Inflammatory macrophage (primary cell): ENCODE measurements at places on chromosomes 3 and 15.

DNA sequence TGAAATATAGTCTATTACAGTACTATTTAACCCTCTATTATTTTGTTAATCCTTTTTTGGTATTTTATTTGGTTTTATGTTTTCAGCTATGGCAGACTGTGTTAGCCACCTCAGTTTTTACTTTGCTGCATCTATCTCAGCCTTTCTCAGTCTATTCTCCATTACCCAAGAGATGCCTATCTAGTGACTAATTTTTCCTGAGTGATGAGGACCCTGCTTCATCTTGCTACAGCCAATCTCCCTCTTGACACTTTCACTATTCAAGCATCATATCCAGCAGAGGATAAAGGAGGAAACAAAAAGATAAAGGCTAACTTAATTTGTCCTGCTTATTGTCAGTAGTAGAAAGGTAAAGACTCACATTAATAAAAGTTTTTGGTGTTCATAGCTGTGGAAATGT lies 141.8 kb upstream of the NECTIN3 start:
- no peak for DNase-seq

GRCh38 chr3:71316066-71316777 lies 267.3 kb downstream of the FOXP1 start:
- no peak for DNase-seq

DNA sequence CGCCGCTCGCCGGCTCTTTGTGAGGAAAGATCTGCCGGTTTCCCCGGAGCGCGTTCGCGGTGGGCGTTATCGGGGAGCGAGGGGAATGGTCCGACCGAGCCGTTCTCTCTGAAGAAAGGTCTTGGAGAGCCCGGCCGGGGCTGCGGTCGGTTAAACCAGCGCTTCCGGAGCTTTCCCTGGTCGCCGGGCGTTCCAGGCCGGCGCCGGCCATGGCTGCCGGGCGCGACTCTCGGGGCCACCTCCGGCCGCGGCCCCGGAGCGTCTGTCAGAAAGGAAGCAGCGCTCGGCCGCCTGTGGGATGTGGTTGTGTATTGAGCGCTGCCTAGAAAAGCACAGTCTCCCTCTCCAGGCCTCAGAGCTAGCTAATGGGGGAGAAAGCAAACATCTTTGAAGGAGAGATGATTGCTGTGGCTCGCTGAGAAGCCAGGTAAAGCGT lies 731 bp downstream of the FYTTD1 start:
- DNase-seq, result peak; percentile 62

DNA sequence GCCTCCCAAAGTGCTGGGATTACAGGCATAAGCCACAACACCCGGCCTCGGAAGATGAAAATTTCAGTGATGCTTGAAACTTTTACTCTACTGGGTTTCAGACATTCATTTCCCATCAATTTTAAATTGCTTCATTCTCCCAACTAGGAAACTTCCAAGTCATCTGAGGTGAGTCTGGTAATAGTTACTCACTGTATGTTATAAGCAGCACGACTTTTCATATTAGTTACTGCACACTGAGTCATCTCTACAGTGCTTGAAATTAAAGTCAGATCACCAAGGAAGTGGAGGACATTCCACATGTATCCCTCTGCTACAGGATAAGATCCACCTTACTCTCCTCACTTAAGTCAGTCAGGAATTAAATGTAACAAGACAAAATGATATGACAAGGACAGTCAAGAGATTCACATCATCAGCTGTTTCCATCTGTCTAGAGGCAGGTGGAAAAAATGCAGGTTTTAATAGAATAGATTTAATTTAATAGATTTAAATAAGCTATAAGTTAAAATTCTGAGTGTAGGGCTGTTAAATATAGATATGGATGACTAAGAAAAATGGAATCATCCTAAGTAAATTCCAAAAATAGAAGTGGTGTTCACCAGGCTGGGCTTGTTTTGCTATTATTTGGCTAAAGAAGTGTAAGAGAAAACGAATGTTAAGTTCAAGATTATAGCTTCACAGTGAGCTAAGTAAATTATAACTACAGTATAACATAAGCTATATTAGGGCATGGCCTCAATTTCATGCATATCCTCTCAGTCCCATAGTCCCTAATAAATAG lies 104.4 kb downstream of the TMCO5A start:
- DNase-seq, result no peak

DNA sequence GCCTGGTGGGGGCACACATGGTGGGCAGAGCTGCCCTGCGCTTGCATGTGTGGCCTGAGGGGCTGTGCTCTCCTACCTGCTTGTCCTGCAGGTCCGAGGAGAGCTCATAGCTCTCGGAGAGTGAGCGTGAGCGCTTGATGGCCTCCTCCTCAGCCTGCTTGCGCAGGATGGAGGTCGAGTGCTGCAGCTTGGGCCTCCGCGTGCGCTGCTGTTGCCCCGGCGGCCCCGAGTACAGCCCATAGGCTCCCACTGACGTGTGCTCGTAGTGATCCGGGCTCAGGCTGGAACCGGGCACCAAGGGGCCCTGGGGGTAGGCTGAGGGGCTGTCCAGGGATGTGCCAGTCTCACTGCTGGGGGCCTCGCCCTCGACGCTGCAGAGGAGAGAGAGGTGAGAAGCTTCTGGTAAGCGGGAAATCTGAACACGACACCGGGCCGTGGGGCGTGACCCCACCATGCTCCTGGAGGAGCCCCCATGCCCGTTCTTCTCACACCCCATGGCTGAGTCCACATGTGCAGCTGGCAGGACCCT lies 100.2 kb upstream of the RPL32 start:
- no peak for DNase-seq

- DNase-seq, result peak; percentile 91
Measured at GRCh38 chr3:151169262-151169947, 33.6 kb downstream of the GPR171 start.

- DNase-seq, result no peak
Measured at GRCh38 chr15:65680544-65680943, 58.8 kb downstream of the SLC24A1 start.

- DNase-seq, result no peak
Measured at GRCh38 chr3:141575879-141576743, 89.3 kb downstream of the RASA2 start.

DNA sequence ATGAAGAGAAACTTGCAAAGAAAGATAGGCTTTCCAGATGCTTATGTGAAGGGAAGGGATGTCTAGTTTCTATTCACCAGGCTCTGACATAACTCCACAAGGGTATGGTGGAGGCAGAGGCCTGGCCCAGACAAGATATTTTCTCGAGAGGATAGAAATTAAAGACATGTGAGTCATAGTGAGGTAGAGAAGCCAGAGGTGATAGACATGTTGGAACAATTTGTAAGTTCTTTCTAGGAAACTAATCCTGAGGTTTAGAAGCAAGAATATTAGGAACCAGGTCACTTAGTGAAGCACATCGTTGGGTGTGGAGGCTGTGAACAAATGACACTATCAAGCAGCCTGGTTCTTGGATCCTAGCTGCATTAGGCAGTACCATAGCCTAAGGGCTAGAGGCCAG lies 176.9 kb downstream of the BBX start:
- no peak for DNase-seq

DNA sequence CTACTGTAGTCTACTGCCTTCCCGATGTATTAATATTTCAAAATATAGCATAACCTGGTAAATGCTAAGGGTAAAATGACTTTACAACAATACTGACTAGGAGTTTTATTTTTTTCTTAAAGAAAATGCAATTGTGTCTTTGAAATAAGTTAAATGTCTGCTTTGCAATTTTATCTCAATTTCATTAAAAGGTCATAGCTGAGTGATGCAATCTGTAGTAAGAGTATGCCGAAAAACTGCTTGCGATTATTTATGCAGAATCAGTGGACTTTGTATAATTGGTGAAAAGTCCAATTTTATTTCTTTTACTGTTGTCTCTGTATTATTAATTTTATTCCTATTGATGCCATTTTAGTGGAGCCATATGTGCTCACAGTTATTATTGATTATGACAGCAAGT lies 1143.6 kb upstream of the EPHA6 start:
- DNase-seq, result no peak

DNA sequence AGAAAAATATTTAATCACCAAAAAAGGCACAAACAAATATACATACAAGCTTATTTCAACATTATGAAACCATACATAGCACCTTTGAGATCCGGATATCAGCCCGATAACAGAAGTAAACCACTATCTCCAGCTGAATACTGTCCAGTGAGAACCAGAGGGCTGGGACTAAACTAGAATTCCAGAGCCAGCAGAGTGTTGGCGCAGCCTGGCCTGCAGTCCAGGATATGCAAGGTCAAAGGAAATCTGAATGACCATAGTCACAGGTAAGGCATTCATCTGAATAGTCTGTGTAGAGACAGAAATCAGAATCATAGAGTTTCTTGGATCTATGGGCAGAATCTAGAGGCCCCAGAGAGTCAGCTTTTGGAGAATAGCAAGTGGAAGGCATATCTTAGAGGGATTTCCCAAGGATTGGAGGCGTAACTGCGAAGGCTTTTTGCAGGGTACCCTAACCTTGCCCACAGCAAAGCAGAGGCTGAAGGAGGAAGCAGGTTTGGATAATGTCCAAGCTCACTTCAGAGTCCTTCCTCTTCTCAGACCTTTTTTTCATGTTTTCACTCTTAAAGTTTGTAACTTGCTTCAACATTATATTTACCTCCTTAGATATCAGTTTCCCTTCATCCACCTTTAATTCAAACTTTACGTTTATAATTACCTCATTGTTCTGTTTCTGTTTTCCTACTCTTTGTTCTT lies 32.5 kb upstream of the TP63 start:
- DNase-seq, result no peak

GRCh38 chr3:100231668-100232067 lies 29.1 kb upstream of the TBC1D23 start:
- DNase-seq, result no peak

GRCh38 chr15:73582851-73583379 lies 50.3 kb downstream of the NPTN start:
- peak; percentile 72 for DNase-seq

DNA sequence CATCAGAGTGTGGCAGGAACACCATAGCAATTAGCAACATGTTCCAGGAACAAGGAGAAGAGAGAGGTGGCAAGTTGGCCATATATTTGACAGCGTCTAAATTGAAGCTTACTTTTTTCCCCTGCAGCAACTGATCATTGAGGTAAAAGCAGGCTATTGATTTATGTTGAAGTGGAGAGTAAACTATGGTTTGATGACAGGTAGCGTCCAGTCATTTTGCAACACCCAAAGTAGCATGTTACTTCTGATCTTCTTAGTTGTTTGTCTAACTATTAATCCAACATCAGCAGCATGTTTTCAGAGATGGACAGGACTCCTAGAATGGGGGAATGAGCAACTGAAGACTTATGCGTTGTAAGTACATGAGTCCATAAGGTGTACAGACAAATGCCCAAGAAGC lies 225.8 kb downstream of the ZPLD1 start:
- no peak for DNase-seq

DNA sequence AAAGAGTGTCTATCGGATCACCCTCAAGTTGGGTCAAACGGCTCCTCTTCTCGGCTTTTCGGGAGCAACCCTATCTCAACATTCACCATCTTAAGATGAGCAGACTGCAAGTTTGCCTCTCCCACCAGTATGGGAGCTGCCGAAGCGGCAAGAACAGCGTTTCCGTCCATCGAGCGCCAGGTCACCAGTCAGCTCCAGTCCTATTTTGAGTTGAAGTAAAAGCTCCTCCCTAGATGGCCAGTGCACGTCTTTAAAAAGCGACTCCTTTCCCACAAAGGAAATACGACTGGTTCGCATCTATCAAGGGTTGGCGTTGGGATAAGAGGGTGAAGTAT lies 369 bp upstream of the U2SURP start:
- DNase-seq, result no peak

GRCh38 chr3:13420045-13420830 lies at the start of gene NUP210:
NUP210 (minus strand) TSS chr3:13420322; CDS start chr3:13420226, 96 bp downstream.
- DNase-seq, result peak; percentile 52

DNA sequence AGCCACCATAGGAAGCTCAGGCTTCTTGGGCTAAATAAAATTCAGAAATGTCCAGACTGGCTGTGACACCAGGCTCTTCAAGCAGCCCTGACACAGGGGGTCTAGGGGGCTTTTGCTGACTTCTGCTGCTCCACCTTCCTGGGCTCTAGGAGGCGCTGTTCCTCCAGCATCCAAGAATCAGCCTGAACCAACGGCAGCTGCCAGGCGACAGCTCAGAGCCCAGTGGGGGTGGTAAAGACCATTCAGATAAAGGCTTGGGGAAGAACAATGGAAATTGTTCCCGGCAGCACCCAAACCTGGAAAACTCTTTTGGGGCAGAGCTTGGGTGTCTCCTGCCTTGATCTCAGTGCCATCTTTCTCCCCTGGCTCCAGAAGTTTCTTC lies 21.6 kb upstream of the PSTPIP1 start:
- peak; percentile 54 for DNase-seq

DNA sequence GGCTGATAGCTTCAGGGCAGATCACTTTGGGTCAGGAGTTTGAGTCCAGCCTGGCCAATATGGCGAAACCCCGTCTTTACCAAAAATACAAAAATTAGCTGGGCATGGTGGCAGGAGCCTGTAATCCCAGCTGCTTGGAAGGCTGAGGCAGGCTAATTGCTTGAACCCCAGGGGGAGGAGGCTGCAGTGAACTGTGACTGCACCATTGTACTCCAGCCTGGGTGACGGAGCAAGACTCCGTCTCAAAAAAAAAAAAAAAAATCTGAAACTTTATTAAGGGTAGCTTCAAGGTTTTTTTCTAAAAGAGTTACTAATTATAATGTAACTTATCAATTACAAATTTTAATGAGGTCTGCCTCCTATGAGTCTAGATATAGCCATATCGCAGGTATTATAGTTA lies 5.1 kb downstream of the NECTIN3 start:
- no peak for DNase-seq

- no peak for DNase-seq
Measured at GRCh38 chr15:79881254-79881653, 15.6 kb downstream of the MTHFS start.

DNA sequence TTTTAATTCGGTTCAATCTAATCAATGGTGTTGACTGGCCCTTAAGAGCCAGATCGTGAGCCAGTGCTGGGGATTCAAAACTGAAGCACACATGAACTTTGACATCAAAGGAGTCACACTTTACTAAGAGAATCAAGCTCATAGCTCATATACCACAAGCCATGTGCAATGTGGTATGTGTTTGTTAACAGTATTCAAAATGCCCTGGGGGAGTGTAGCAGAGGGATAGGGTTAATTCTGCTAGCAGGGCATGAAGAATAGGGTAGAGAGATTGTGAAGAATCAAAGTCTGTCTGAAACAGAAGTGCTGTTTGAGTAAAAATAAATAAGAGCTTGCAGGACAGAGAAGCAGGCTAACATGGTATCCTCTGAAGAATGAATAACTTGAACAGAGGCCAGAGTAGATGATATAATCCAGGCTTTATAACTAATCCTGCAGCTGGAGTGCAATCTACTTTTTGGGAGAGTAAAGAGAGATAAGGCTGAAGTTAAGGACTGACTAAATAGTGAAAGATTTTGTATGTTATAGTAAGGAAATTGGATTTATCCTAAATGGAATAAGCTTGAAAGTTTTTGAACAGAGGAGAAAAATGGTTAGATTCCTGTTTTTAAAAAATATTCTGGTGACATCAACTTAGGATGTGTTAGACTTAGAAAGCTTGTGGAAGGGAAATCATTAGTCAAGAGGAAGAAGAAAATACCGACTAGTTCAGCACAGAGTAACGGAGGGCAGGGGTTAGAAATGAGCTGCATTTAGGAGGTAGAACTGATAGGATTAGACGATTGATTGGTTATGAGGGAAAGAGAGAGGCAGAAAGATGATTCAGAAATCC lies 292.0 kb downstream of the NFKBIZ start:
- no peak for DNase-seq

- DNase-seq, result no peak
Measured at GRCh38 chr3:153848702-153849101, 272.5 kb upstream of the ARHGEF26 start.
